Uterus (tissue), 4 donors: ENCODE measurements at places on chromosomes 1 and 21. TPM values are rescaled to one million over a fixed set of nuclear protein-coding genes. Genes with fewer than 3 reads are reported as not detected.

SLC30A10 gene
- not detected for total RNA-seq

GPR37L1 gene
- total RNA-seq, result 0.09 TPM

ACKR1 gene
- total RNA-seq, result 10.4 TPM

CELA2B gene
- not detected for total RNA-seq

MANEAL gene
- 2.6 TPM for total RNA-seq

PHC2 gene
- total RNA-seq, result 203 TPM

DUSP12 gene
- total RNA-seq, result 24.5 TPM

ZFP69B gene
- not detected for total RNA-seq

KLHDC8A gene
- total RNA-seq, result 7.5 TPM

EPHX1 gene
- 56.9 TPM for total RNA-seq

SMCP gene
- not detected for total RNA-seq

GNL2 gene
- 15.9 TPM for total RNA-seq

PRKAA2 gene
- total RNA-seq, result 10.0 TPM

ZNF648 gene
- total RNA-seq, result 1.7 TPM

PLCH2 gene
- total RNA-seq, result not detected

BSND gene
- not detected for total RNA-seq

LCE6A gene
- total RNA-seq, result not detected

HAO2 gene
- total RNA-seq, result not detected

IGSF5 gene
- 0.27 TPM for total RNA-seq

CRYAA gene
- total RNA-seq, result not detected

TMOD4 gene
- total RNA-seq, result not detected

LRRC3 gene
- not detected for total RNA-seq

NT5C1A gene
- total RNA-seq, result 1.8 TPM

PSRC1 gene
- total RNA-seq, result 11.4 TPM

COL9A2 gene
- total RNA-seq, result 27.0 TPM

TMEM240 gene
- total RNA-seq, result not detected

WDR77 gene
- total RNA-seq, result 27.1 TPM

IVL gene
- total RNA-seq, result not detected

SYTL1 gene
- total RNA-seq, result 1.6 TPM

EPS8L3 gene
- total RNA-seq, result not detected

UQCRHL gene
- total RNA-seq, result not detected

RAB4A gene
- 49.2 TPM for total RNA-seq

CNKSR1 gene
- 11.1 TPM for total RNA-seq

FAM72D gene
- total RNA-seq, result not detected

CFHR1 gene
- not detected for total RNA-seq

RGL1 gene
- total RNA-seq, result 92.9 TPM

CFHR5 gene
- total RNA-seq, result not detected

TTC39A gene
- total RNA-seq, result 0.26 TPM

TFF1 gene
- total RNA-seq, result not detected

RBM11 gene
- total RNA-seq, result 8.1 TPM

ACTL8 gene
- total RNA-seq, result not detected

RHCE gene
- total RNA-seq, result not detected

IGSF3 gene
- 11.6 TPM for total RNA-seq

SLC30A1 gene
- 44.7 TPM for total RNA-seq

INAVA gene
- 8.5 TPM for total RNA-seq

AMY1C gene
- 4.0 TPM for total RNA-seq

KRTAP12-2 gene
- total RNA-seq, result not detected

NUDT4B gene
- total RNA-seq, result 5.9 TPM

KIF17 gene
- total RNA-seq, result 0.77 TPM

UBE2U gene
- total RNA-seq, result not detected

LEFTY1 gene
- total RNA-seq, result 3.5 TPM

C1orf87 gene
- total RNA-seq, result 1.9 TPM

NVL gene
- 28.5 TPM for total RNA-seq

PWP2 gene
- 6.5 TPM for total RNA-seq

PLA2G2D gene
- total RNA-seq, result not detected

PLEKHO1 gene
- 18.4 TPM for total RNA-seq
